ENCODE measurements at places on chromosomes 11 and 22.
A peak's percentile ranks its signal among the peaks of the same experiment; 100 is the strongest.

- no peak for DNase-seq
Observed at GRCh38 chr11:3195251-3196160, 23.1 kb downstream of the MRGPRG start.

GRCh38 chr22:40553014-40553554 lies 83.4 kb downstream of the MRTFA start:
- no peak for DNase-seq

DNA sequence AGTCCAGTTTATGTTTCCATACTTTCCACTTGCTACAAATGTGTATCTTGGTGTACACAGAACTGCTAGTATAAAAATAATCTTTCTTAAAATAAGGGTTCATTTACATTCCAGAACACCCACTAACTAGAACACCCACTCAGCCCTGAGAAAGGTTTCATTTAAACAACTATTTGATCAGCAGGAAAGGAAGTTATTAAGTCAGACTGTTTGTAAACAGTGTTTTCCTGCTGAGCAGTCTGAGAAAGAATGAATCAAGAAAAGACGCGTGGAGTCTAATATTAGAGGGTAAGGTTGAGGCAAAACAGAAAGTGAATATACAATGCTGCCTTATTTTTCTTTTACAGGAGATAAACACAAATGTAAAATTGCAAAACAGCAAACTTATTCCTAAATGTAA lies 32.7 kb downstream of the NARS2 start:
- no peak for DNase-seq

- DNase-seq: no peak
Observed at GRCh38 chr11:17722000-17722643, 2.8 kb downstream of the MYOD1 start.

DNA sequence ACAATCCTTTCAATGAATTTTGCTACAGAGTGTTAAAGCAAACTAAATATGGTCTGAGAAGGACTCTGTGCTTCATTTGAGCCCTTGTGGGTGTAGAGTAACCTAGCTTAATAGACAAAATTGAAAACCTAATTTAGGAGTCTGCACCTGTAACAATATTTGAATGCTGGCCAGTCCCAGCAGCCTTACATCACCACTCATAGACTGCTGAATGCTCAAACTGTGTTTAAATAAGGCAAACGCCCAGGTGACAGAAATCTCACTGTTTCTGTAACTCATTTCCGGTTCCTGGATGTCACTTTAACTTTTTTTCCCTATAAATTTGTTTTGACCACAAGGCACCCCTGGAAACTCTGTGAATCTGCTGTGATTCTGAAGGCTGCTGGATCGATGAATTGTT lies 45.5 kb upstream of the GLYATL1B start:
- DNase-seq: no peak

DNA sequence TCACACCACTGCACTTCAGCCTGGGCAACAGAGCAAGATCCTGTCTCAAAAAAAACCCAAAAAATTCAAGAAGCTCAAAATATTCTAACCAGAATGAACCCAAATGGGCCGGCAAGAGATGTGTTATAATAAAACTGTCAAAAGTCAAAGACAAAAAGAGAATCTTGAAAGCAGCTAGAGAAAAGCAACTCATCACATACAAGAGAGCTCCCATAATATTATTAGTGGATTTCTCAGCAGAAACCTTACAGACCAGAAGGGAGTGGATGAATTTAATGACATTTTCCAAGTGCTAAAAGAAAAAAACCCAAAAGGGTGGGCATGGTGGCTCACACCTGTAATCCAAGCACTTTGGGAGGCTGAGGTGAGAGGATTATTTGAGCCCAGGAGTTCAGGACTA lies 22.9 kb upstream of the HORMAD2 start:
- no peak for DNase-seq

DNA sequence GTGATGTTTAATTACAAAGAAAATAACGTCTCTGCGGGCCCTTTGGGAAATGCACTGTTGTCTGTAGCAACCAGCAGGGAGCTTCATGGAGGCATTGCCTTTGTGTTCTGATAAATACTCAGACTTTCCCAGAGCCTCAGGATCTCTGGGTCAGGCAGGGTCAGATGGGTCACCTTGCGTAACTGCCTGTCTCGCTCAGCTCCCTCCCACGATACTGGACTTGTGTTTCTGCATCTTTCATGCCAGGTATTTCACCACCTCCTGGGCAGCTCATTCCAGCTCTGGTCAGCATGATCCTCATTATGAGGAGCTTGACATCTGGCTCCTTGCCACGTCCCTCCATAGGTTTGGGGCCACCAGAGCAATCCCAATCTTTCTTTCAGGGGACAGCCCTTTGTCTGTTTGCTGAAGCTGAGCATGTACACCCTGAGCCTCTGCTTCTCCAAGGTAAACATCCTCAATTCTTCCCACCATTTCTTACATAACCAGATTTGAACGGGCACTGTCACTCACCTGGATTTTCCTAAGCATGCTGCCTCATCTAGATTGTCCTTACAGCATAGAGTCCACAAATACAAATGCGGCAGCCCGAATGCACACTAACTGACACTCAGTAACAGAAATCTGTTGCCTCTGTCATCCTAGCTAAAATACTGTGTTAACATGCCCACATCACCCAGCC lies 162.3 kb downstream of the LARGE1 start:
- DNase-seq: no peak

DNA sequence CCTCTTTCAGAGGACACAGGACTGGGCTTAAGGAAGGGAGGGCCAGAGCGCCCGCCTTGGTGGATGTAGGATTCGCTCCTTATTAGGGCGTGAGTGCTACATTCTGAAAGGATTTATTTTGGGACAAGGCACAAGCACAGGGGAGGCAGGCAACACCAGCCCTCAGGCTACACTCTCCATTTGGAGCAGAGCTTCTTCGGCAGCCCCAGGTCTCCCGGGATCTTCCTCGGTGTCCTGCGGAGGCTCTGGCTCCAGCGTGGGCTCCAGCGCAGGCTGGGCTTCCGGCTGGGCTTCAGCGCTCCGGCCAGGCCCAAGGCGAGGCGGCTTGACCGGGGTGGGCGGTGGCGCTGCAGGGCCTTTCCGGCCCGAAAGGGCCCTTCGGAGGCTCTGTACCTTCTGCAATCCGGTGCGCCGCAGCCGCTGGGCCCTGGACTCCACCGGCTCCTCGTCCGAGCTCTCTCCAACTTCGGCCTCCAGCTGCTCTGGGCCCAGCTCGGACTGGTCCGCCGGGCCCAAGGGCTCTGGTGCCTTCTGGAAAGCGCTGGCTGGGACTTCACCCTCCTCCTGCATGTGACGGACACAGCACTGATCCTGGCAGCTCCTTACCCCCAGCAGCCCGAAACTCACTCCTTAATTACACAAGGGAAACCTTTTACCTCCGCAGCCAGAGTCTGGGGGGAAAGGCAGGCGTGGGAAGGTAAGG lies 1.1 kb downstream of the CAVIN3 start:
- no peak for DNase-seq

GRCh38 chr22:39520226-39521105 lies at the start of gene ATF4:
ATF4 (plus strand) TSS chr22:39520562; CDS start chr22:39521446, 884 bp downstream.
- DNase-seq: peak; percentile 93

DNA sequence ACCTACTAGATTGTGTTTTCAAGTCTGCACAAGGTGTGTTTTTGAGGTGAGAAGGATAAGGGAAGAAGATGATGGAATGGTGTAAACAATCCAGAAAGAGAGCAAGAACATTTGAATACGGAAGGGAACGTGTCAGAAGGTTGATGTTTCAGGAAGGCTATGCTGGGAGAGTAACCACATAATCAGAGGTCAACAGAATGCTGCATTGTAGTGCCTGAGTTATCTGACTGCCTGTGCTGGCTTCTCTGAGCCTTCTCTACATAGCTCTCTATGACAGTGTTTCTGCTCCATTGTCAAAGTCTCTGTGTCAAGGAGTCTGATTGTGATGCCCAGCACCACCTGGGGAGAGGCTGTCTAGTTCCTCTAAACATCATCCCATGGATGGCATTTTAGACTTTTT lies 74.1 kb downstream of the CYB5R2 start:
- no peak for DNase-seq

DNA sequence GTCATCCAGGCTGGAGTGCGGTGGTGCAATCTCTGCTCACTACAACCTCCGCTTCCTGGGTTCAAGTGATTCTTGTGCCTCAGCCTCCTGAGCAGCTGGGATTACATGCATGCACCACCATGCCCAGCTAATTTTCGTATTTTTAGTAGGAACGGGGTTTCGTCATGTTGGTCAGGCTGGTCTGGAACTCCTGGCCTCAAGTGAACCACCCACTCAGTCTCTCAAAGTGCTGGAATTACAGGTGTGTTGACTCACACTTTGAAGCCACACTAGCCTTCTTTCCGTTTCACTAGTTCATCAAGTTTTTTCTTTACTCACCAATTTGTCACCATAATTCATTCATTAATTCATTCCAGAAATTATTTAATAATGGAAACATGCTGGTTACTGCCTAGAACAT lies 298.4 kb upstream of the MTNR1B start:
- DNase-seq: no peak

GRCh38 chr11:7573193-7573557 lies 59.4 kb downstream of the PPFIBP2 start:
- DNase-seq: no peak

GRCh38 chr11:65713212-65713969 lies 1.3 kb downstream of the KAT5 start:
- no peak for DNase-seq

DNA sequence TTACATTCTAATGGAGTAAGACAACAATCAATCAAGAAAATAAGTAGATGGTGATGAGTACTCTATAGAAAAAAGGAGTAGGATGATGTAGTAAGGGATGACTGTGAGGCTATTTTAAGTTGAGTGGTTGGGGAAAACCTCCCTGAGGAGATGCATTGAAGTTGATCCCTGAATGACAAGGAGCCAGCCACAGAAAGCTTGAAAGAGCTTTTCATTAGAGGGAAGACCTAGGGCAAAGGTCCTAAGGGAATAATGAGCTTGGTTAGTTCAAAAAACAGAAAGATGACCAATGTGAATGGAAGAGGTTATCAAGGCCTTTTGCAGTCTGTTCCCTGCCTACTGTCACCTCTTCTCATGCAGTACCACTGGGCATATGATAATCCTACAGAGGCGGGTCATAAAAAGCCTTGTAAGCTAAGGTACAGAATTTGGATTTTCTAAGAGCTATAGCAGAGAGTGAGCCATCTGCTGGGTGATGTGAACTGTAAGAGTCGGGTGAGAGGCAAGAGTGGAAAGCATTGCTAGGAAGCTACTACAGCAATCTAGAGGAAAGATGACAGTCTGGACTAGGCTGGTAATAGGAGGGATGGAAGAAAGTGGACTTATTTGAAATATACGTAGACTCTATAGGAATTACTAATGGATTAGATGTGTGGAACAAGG lies 3.1 kb downstream of the PPP2R1B start:
- no peak for DNase-seq
